ENCODE measurements at places on chromosomes 1 and 21. TPM values are rescaled to one million over a fixed set of nuclear protein-coding genes. Genes with fewer than 3 reads are reported as not detected.

CYP4B1 gene
- total RNA-seq: not detected

CNR2 gene
- total RNA-seq: not detected

ST6GALNAC3 gene
- not detected for total RNA-seq

TRABD2B gene
- total RNA-seq: not detected

GJA5 gene
- total RNA-seq: 2.3 TPM

ODR4 gene
- total RNA-seq: 18.6 TPM

AGO1 gene
- total RNA-seq: 13.8 TPM

KCNAB2 gene
- total RNA-seq: 3.5 TPM

SLAMF9 gene
- total RNA-seq: not detected

RIPK4 gene
- 1.0 TPM for total RNA-seq

DIRAS3 gene
- total RNA-seq: 4.8 TPM

BTG3 gene
- total RNA-seq: 15.6 TPM

TTLL7 gene
- 3.0 TPM for total RNA-seq

UTS2 gene
- total RNA-seq: not detected

GFI1 gene
- total RNA-seq: not detected

KCNK1 gene
- 6.7 TPM for total RNA-seq

RNU1-1 gene
- under 0.01 TPM for total RNA-seq

C4BPA gene
- not detected for total RNA-seq

BEST4 gene
- total RNA-seq: 0.32 TPM

AMY1B gene
- not detected for total RNA-seq

KRTAP13-2 gene
- not detected for total RNA-seq
